Daoy (cell line): ENCODE measurements at places on chromosomes 2 and 18. TPM values are rescaled to one million over a fixed set of nuclear protein-coding genes. Genes with fewer than 3 reads are reported as not detected.

- no peak for DNase-seq
Measured at GRCh38 chr2:152657043-152657442, 60.2 kb downstream of the PRPF40A start.

DNA sequence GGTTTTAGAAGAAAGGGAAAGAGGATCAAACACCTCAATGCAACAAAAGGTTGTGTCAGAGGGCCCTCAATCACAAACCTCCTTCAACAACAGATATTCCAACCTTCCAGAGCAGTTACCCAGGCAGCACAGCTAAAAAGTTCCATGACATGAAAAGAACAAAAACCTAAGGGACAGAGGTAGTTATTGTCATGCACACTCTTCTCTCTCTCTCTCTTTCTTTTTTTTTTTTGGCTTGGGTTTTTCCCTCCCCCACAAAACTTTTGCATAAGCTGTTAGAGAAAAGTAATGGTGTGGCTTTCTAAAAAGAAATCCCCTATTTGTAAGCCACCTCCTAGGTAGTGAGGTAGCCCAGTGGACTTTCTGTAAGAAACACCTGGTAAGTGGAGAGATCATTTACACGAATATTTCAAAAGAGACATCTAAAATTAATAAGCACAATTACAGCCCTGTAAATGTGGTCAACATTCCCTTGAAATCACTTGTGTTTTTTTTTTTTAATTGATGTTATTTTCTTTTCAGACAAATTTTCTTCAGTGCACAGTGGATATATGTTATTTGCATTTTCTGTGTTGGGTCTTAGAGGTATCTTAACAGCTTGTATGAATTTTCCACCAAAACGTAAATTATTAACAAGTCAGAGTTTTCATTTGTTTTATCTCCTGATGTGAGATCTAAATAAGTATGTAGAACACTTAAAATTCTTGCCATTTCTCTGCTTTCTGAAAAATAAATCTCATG is 48.4 kb downstream of the ZEB2 start:
- no peak for DNase-seq

DNA sequence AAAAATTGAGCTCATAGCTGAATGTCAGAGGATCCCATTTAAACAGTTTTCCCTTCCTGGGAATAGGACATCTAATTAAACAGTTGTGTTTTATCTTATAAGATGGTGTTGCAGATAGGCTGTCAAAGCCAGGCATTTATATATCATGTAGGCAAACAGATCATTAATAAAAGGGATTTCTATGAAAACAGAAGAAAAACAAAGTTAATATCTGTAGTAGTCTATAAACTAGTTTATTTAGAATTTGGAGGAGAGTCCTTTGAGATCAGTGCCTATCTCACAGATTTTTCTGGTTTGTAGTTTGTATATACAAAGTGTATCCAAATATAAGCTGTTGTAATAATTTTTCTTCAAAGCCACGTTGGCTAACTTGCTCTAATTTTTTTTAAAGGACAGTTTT is 1738.2 kb upstream of the PIK3C3 start:
- DNase-seq = no peak

The CYS1 gene
- total RNA-seq = 2.1 and 5.1 TPM in 2 replicates

DNA sequence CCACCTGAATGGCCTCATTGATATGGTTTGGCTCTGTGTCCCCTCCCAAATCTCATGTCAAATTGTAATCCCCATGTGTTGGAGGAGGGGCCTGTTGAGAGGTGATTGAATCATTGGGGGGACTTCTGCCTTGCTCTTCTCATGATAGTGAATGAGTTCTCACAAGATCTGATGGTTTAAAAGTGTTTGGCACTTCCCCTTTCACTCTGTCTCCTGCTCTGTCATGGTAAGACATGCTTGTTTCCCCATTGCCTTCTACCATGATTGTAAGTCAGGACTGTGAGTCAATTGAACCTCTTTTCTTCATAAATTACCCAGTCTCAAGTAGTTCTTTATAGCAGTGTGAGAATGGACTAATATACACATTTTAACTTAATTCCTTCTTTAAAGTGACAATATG is 146.8 kb upstream of the KCNJ3 start:
- DNase-seq = no peak

DNA sequence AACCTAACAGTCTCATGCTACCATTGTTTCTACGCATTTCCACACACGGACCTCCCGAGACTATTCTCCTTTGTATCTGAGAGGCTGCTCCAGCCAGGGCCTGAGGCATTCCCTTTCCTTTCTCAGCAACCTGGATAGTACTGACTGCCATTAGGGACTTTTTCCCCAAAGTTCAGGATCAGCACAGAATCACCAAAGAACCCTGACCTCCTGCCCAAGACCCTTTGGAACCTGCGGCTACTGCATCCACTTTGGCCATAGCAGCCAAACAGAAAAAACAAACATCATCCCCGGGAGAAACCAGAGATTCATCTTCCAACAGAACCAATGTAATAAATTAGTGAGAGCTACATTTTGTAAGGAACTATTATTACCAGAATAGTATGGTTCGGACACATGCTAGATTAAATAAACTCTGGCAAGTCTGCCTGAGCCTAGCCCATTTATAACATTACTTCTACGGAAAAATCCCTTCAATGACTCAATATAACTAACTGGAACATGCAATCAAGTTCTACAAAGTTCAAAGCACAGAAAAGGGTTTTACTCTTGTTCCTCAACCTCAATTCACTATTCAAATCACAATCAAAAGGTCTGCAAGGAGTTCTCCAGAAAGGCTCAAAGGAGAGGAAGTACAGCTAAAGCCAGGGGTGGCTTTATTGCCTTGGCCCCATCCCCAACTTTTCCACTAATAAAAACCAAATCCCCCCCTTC is 51.8 kb downstream of the LPIN2 start:
- no peak for DNase-seq

DNA sequence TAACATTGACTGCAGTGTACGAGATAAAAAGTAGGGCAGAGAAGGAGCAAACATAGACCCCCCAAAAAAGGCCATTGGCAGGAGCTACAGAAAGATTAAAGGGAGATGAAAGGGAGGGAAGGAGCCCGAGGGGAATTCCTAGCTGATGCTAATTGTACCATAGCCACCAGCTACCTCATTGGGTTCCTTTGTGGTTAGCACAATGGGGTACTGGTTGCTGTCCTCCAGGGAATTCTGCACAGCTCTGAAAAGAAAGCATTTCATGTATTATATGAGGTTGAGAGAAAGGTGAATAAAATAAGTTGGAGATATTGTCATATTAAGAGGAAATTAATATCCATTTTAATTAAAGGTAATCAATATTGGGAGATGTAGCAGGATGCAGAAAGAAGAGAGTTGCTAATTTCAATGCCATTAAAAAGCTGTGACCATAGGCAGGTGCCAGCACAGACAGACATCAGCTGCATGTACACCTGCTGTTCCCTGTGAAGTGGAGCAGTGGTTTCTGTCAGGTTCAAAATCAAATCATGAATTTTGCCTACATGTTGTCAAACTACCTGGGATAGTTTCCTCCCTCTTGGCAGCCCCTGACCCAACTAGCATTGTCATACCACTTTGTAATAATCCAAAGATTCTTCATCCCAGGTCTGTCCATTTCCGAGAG is 185.4 kb upstream of the DLGAP1 start:
- DNase-seq = no peak

The SAG gene
- total RNA-seq = not detected in 2 replicates

- DNase-seq = no peak
Measured at GRCh38 chr2:164438490-164439205, 182.6 kb downstream of the GRB14 start.
